ENCODE measurements at places on chromosomes 4 and X.

GRCh38 chrX:18668071-18668835 lies 3.7 kb downstream of the RS1 start:
- DNase-seq, result no peak

DNA sequence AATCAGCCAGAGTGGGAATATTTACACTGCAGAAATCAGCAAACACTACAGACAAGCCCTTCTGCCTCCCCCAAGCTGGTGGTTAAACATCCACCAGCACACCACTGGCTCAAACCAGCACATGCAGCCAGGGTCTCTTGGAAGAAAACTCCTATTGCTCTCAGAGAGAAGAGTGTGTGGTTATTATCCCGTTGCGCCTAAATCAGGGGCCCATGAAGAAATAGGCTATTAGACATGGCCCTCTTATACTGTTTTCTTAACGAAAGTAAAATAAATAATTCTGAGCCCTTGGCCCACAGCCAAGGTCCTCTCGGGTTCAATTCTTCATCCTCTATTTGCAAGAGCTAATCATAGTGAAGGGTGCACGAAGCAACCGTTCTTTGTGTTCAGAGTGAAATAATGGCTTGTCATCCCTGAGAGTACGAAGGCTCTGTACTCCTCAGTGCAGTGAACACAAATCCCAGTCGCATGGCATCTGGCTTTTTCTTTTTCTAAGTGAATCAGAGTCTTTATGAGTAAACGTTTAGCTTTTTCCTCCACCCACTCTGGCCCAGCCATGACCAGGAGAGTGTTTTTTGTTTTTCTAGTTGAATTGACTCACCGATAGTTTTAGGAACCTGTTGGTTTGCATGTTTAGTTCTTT lies 33.4 kb upstream of the RBM47 start:
- no peak for DNase-seq

- no peak for DNase-seq
Measured at GRCh38 chr4:111952688-111953087, 192.6 kb upstream of the FAM241A start.

GRCh38 chrX:134949271-134949670 lies 41.5 kb upstream of the SMIM10 start:
- no peak for DNase-seq

- DNase-seq, result no peak
Measured at GRCh38 chrX:147978931-147979330, 2.2 kb upstream of the FMR1NB start.

GRCh38 chr4:185192059-185192458 lies 11.7 kb downstream of the CFAP97 start:
- DNase-seq, result no peak

GRCh38 chr4:36041340-36041739 lies 203.0 kb downstream of the ARAP2 start:
- no peak for DNase-seq

DNA sequence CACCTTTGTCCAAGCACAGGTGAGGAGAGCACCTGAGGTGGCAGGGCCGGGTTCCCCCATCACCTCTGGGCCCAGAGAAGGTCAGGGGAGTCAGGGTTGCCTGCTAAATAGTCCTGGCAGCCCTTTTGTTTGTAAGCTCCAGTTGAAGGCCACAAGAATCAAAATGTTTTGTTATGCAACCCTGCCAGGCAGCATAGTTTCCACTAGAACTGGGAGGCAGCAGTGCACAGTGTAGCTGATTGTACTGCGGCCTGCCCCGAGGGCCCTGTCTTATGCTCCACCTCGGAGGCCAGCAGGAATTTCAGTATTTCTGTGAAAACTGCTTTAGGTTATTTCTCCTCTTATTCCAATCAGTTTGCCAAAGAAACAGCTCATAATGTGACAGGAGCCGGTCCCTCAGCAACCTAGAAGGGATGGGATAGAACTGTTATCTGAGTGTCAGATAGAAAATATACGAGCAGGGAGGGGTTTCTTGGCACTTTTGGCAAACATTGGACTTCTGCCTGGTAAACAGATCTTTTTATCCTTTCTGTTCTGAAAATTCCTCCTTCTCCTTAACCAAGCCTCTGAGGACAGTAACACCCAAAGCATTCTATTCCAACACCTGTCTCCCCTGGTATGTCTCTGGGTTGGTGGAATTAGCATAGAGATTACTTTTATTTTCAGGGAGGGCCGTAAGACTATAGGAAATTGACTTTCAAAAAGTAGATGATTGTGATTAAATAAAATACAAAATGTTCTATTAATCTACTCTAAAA lies 93.6 kb downstream of the LNX1 start:
- no peak for DNase-seq
